ENCODE measurements at places on chromosomes 7 and 10. TPM values are rescaled to one million over a fixed set of nuclear protein-coding genes. Genes with fewer than 3 reads are reported as not detected.

The APBB1IP gene
- total RNA-seq: 8.4 TPM

The HMX3 gene
- not detected for total RNA-seq

The GGCT gene
- 22.5 TPM for total RNA-seq

The THSD7A gene
- total RNA-seq: 7.0 TPM

The GDF2 gene
- not detected for total RNA-seq

The CALML3 gene
- not detected for total RNA-seq

The GIMAP5 gene
- 17.4 TPM for total RNA-seq

The ATP6V0A4 gene
- total RNA-seq: not detected

The BAMBI gene
- 12.9 TPM for total RNA-seq

The NOD1 gene
- total RNA-seq: 16.6 TPM

The ZNF804B gene
- total RNA-seq: not detected

The TMEM270 gene
- not detected for total RNA-seq

The PLEKHA1 gene
- 29.3 TPM for total RNA-seq

The NME8 gene
- 0.19 TPM for total RNA-seq

The SLC26A5 gene
- total RNA-seq: not detected

The IGF2BP3 gene
- 0.51 TPM for total RNA-seq

The TMEM213 gene
- not detected for total RNA-seq

The SPDYE18 gene
- total RNA-seq: not detected

The PDZD7 gene
- total RNA-seq: 0.48 TPM

The SYPL1 gene
- 81.4 TPM for total RNA-seq

The ANKRD30A gene
- total RNA-seq: not detected

The AASS gene
- 14.3 TPM for total RNA-seq

The PDE1C gene
- 51.3 TPM for total RNA-seq

The ADAM8 gene
- total RNA-seq: 9.0 TPM

The SPDYE6 gene
- total RNA-seq: not detected

The SPDYE16 gene
- 0.10 TPM for total RNA-seq

The AKR1D1 gene
- total RNA-seq: not detected

The LIPM gene
- not detected for total RNA-seq

The PON1 gene
- not detected for total RNA-seq

The ZNF248 gene
- total RNA-seq: 9.8 TPM

The GALNT17 gene
- total RNA-seq: 24.7 TPM

The GPR15LG gene
- not detected for total RNA-seq

The TCAF2 gene
- total RNA-seq: 1.4 TPM

Data from posterior vena cava (tissue), 2 donors.